ENCODE measurements at places on chromosomes 12 and 14.
A peak's percentile ranks its signal among the peaks of the same experiment; 100 is the strongest.

DNA sequence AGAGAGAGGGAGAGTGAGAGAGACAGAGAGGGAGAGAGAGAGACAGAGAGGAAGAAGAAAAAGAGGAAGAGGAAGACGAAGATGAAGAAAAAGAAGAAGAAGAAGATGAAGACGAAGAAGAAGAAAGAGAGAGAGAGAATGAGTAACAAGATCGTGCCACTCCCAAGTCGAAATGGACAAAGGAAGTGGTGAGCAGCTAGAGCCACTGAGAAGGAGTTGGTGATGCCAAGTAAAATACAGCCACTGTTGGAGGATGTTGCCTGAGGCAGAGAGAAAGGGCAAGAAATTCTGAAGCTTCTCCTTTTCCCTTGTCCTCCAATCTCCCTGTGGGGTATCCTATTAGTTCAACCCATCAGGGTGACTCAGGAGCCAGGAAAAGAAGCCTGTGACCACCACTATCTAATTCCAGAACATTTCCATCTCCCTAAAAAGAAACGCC, 12.5 kb upstream of the ANAPC5 start:
- DNase-seq = no peak

DNA sequence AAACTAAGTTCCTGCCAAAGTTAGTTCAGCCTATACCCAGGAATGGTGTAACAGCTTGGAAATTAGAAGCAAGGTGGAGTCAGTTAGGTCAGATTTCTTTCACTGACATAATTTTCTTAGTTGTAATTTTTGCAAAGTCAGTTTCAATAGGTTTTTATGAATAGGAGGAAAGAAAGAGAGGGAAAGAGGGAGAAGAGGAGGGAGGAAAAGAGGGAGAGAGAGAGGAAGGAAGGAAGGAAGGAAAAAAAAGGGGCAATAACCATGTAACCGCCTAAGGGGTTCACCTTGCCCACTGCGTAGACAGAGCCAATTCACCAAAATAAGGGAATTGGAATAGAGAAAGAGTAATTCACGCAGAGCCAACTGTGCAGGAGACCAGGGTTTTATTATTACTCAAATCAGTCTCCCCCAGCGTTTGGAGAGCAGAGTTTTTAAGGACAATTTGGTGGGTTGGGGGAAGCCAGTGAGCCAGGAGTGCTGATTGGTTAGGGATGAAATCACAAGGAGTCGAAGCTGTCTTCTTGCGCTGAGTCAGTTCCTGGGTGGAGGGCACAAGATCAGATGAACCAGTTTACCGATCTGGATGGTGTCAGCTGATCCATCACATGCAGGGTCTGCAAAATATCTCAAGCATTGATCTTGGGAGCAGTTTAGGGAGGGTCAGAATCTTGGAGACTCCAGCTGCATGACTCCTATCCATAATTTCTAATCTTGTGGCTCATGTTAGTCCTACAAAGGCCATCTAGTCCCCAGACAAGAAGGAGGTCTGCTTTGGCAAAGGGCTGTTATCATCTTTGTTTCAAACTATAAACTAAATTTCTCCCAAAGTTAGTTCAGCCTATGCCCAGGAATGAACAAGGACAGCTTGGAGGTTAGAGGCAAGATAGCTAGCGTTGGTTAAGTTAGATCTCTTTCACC, 126.0 kb upstream of the AMIGO2 start:
- DNase-seq = no peak

DNA sequence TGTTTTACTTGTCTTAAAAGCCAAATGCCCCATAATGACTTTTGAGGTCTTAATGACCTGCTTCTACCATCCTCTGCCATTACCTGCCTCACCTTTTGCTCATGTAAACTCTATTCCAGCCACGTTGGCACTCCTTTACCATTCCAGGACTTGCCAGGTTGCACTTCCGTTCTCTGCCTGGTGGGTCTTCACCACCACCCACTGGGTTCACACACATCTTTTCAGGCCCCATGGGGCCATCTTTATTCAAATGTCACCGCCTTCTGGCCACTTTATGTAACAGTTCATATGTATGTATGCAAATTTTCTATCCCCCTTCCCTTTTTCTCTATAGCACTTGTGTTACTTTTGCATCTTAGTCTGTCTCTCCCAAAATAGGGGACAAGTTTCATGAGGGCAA, 57.7 kb downstream of the ATP2A2 start:
- DNase-seq = no peak

DNA sequence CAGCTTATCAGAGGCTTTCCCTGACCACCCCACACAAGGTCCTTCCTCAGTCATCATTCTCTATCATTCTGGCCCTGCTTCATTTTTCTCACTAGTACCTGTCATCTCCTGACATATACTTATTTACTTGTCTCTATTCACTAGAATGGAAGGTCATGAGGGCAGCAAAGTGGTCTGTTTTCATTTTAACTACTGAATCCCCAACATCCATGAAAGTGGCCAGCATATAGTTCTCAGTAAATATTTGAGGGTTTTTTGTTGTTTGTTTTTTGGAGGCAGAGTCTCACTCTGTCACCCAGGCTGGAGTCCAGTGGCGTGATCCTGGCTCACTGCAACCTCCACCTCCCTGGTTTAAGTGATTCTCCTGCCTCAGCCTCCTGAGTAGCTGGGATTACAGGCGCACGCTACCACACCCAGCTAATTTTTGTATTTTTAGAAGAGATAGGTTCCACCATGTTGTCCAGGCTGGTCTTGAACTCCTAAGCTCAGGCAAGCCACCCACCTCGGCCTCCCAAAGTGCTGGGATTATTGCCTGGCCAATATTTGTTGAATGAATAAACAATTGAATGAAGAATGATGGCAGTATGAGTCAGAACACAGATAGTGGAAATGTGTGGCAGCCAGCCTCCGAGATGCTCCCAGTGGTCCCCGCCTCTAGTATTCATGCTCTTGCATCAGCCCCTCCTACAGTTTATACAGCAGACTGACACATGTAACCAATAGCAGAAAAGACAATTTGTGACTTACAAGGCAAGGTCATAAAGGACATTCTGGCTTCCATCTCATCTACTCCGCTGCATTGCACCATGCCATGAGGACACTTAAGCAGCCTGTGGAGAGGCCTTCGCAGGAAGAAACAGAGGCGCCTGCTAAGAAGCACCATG, 7.0 kb upstream of the ANO6 start:
- no peak for DNase-seq

DNA sequence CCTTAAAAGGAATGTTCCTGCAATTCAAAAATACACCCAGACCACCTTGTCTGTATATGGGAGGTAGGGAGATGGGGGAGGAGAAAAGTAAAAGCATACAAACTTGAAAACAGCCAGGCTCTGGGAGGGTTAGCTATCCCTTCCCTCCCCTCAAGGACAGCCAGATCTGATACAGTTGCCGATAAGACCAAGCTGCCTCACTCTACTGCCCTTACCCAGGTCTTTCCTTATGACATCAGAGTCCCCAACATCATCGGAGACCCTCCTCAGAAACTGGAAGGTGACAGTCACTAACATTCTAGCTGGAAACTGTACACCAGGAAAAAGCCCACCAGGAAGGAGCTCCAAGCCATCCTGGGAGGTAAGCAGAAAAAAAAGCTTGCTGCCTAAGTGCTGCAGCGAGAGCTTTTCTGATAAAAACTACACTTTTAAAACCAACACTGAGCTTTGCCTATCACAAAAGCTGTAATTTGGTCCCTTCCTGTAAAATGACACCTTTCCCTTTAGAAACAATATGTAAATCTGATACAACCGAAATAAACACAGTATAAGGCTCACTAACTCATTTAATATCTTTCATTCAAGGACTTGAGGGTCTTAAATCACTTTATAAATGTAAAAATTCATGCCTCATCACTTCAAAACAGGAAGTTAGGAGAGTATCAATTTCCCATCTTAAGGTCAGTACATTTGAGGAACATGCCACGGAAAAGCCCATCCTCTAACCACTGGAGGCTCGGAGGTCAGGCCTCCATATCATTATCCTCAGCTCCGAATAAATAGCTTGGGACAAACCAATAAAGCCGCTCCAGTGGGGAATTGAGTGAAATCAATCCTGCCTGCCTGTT, 20.4 kb upstream of the PLEKHH1 start:
- peak; percentile 57 for DNase-seq

GRCh38 chr12:117919479-117919878, 49.3 kb downstream of the KSR2 start:
- peak; percentile 25 for DNase-seq

GRCh38 chr12:24664161-24664880, 284.6 kb downstream of the BCAT1 start:
- DNase-seq = peak; percentile 78

GRCh38 chr12:93469386-93469785, 2.1 kb downstream of the MRPL42 start:
- DNase-seq = no peak

DNA sequence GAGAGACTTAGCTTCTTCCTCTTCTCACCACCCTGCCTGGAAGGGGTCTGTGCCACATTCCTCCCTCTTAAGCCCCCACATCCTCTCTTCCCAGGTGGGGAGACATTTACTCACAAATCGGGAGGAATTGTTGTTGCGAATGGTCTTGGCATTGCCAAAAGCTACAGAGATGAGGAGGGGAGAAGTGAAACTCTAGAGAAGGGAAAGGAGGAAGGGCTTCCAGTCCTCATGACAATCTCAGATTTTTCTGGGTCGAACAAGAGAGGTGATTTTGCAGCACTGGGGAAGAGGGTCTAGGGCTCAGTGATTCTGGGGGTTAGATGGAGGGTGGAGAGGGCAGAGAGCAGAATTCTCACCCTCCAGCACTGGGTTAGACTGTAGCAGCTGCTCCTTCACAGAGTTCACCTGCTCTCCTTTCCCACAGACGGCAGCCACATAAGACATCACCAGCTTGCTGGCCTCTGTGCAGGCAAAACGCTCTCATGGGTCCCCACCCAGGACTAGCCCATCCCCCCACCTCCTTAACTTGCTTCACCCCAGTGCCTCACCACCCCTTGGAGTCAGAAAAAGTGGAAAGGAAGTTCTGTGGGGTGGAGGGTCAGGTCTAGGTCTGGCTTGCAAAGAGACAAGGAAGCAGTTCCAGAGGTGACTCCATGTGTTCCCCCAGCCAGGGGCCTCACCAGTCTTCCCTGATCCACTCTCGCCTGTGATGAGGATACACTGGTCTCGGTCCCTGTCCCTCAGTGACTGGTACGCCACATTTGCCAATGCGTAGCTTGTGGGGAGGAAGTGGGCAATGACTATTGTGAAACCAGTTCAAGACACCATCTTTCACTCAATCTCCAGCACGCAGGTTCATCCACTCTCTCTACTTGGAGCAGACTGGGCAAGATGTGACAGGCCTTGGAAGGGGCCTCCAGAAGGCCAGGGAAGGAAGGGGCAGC, 2.7 kb downstream of the MYO1A start:
- DNase-seq = peak; percentile 56

DNA sequence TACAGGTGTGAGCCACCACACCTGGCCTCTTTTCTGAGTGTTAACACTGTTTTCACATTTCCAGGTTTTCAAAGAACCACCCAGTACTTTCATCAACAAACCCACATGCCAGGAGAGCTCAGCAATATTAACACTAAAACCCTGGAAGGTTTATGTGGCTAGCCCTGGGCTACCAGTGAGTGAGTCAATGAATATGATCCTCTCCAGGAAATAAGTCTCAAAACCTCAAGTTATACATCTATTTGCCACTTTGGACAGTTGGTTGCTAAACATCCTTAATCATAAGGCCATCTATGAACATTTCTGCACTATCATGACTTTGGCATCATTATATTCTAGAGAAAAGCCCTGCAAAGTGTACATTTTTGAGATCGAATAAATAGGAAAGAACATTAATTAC, 6.3 kb upstream of the CDKL1 start:
- DNase-seq = no peak

GRCh38 chr12:52604859-52605258, 3.6 kb upstream of the KRT72 start:
- DNase-seq = no peak

GRCh38 chr12:60195483-60195882, 599.7 kb downstream of the SLC16A7 start:
- no peak for DNase-seq

GRCh38 chr12:24780697-24781368, 168.1 kb downstream of the BCAT1 start:
- DNase-seq = no peak

- DNase-seq = no peak
Measured at GRCh38 chr14:105885561-105886320, 359.4 kb downstream of the TMEM121 start.

Measured in inflammatory macrophage treated with lipopolysaccharide for 1 hour (primary cell).